Activated CD4-positive, alpha-beta T cell treated with anti-CD3 and anti-CD28 coated beads, Interleukin-2, Interleukin-4, amounts not matched to agents 100 ng/mL and 50 ng/mL, durations not matched to agents 16 hours and 8 hours (primary cell): ENCODE measurements at places on chromosomes 1 and 21.

GRCh38 chr1:151147132-151147503 is 687 bp upstream of the SEMA6C start:
- no peak for DNase-seq

DNA sequence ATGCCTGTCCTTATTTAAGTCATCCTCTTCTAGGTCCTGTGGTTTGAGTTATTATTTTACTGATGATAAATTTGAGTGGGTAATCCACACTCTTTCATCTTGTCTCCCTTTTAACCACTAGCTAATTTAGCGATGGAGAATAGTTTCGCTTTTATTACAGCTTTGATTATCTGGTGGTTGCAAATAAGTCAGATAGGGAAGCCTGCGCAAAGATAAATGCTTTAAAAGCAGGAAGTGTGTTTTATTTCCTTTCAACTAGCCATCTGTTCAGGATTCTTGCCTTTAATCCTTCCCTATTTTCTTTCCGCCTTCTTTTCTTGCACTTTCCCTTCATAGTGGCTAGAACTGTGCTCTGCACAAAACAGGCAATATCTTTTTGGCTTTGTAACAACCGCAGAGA is 129.0 kb downstream of the TGFB2 start:
- no peak for DNase-seq

- DNase-seq = no peak
Measured at GRCh38 chr1:41907446-41907845, 11.3 kb downstream of the HIVEP3 start.

DNA sequence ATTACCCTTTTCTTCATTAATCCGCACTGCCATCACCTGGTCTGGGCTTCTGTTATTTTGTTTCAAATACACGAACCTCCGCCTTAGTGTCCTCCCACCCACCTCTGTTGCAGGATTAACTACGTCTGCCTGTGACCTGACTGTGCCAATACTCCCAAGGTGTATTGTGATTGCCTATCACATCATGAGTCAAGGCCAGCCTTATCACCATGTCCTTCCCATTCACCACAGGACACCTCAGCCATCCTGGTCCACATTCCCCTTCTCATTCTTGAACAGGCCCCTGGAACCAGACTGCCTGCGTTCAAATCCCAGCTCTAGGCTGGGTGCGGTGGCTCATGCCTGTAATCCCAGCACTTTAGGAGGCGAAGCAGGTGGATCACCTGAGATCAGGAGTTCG is 14.4 kb downstream of the F11R start:
- DNase-seq = no peak

GRCh38 chr1:180501865-180502360 is 464 bp downstream of the ACBD6 start:
- no peak for DNase-seq

DNA sequence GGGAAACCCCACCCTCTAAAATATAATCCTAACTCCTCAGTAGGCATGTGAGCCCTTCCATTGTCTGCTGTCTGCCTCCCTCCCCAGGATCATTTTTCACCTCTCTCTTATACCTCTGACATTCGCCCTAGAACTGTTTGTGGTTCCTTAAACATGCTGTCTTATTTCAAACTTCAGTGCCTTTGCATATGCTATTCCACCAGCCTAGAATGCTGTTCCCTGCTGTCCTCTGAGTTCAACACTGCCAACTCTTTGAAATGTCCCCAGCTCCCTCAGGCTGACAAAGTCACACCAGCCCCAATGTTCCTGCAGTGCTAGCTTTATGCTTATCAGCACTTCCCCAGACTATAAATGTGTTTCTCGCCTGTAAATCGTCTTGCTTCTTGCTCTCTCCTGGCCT is 119.5 kb downstream of the HIVEP3 start:
- no peak for DNase-seq

DNA sequence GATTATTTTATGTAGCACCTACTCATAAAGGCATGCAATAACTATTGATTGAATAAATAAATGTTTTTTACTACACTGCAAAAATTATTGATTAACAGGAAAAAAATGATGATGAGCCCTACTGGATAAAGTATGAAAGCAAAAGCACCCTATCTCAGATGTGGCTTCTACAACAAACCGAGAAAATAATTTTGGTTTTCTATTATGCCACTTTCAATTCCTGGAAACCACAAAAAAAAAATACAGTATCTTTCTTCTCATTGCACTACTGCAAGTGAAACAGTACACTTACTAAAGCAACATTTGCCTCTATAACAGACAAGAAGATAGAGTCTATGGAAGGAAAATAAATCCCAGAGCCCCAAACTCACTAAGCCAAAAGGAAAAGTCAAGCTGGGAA is 1882.4 kb downstream of the NCAM2 start:
- no peak for DNase-seq

- no peak for DNase-seq
Measured at GRCh38 chr1:234980291-234980644, 148.4 kb downstream of the TOMM20 start.

GRCh38 chr1:2985067-2985561 is 36.2 kb upstream of the ACTRT2 start:
- no peak for DNase-seq
